Small intestine (tissue), 16 donors: ENCODE measurements at places on chromosomes 5 and 9.

GRCh38 chr9:133158695-133159094, 5.0 kb downstream of the GBGT1 start:
- no peak for DNase-seq

DNA sequence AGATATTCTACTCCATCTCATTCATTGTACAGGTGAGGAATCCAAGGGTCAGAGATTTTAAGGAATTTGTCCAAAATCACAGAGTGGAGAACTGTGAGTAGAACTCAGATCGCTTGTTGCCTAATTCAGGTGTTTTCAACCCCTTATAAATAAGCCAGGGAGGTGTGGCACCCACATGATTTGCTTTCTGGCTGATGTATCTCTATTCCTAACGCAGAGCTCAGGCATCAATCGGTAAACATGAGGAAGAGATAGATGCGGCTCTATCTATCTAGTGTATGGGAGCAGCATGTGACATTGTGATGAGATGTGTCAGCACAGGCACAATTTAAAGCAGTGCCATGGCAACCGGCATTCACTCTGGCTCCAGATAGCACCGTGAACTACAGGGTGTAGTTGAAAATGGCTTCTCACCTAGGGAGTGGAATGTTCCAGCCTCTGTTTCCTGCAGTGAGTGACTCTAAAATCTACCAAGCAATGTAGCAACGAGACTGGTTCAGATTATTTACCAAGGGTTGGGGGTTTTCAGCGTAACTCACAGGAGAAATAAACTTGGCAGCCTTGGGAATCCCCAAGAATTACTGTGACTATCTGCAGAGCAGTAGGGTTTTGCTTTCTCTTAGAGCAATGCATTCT, 53.4 kb upstream of the SUB1 start:
- no peak for DNase-seq

DNA sequence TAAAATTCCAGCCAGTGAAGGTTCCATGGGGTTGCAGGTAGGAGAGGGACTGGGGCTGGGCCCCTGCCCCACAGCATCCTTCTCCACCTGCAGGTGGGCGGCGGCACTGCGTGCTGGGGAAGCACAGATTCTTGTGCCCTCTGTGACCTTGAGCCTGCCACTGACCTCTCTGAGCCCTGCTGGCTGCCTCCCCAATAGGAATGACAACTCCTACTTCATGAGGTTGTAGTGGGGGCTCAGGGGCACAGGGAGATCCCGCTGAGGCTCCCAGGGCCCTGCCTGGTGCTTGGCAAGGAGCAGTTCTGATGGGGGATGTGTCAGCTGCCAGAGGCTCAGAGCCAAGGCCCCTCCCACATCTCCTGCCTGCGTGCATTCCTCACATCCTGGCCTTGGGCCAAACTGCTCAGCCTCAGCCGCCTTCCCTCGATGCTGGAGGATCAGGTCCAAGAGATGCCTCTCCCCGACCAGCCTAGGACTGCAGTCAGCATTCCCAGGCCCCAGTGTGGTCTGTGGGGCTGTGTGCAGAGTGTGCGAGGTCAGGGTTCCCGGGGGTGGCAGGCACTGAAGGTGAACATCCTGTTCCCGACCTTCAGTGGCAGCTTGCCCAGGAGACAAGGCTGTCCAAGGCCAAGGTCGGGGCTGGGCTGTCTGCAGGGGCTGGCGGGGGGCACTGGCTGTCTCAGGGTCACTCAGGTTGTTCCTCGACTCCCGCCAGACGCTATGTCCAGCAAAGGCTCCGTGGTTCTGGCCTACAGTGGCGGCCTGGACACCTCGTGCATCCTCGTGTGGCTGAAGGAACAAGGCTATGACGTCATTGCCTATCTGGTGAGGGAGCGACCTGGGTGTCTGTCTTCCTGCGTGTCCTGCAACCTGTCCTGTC, 7.0 kb downstream of the ASS1 start:
- DNase-seq, result peak; percentile 93

DNA sequence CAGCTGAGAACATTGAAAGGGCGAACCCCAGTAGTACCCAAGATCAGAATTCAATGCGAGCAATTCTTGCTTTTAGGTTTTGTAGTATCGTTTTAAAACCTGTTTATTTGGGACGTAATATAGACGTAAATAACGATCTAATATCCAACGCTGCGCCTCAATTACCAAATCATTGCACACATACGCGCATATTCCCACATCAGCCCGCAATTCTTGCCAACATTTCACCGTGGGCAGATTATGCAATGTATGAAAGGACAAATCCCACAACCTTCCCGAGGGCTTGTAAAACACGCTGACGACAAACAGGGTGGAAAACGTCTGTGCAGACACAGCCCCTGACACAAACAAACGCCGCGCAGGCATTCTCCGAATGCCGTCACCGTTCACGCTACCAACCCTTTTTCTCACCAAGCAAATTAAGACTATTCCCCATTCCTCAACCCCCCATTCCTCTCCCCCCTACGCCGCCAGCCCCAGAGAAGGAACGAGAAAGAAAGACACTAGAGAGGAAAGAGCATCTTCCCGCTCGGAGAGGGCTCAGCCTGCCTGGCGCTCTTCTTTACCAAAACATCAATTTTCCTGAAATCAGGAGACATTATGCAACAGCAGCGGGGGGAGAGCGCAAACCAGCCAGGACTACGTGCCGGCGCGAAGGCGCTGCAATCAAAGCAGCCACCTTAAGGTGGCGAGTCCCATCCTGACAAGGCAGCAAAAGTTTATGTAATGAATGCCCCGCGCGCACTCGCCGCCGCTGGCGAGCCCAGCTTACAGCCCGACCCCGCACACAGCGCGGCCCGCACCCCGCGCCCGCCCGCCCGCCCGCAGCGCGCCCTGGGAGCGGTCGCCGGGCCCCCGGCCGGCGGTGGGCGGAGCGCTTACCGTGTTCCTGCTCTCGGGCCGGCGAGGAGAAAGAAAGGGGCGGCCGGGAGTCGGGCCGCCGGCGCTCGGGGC, 597 bp downstream of the NFIL3 start:
- peak; percentile 60 for DNase-seq

DNA sequence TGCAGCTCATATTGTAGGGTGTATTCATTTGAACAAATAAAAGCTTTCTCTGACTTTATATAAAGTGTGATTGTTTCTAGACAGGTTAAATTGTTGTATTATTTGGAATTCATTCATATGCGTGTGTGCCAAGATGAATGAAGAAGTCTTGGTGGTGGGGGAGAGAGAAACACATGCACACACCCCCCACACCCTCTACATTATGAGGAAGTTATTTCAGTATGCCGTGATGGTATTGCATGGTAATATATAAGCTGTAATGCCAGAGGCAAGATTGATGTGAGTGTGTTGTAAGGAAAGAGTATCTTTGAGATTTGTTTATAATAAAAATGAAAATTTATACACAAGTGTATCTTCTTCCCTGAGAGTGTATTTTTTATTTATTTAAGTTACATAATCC, 71.0 kb downstream of the IPO11 start:
- DNase-seq, result no peak

DNA sequence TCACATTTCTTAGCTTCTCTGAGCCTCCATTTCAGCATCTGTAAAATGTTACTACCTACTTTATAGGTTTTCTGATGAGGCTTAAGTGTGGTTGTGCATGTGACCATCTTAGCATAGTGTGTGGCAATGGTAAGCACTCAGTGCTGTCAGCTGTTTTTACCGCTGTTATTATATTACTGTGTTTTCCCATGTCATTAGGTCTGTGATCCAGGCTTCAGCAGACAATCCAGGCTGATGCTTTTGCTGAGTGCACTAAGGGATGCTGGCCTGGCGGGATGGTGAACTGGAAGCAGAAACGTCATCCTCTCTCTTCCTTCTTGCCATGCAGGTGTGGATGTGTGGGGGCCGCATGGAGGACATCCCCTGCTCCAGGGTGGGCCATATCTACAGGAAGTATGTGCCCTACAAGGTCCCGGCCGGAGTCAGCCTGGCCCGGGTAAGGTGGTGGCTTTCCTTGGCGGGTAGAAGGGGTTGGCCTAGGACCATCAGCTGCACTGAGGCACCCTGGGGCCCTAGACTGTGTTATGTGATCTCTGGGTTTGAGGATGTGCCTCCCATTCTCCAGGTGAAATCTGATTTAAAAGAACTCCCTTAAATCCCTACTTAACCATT, 41.9 kb upstream of the SAP30L start:
- DNase-seq, result no peak

DNA sequence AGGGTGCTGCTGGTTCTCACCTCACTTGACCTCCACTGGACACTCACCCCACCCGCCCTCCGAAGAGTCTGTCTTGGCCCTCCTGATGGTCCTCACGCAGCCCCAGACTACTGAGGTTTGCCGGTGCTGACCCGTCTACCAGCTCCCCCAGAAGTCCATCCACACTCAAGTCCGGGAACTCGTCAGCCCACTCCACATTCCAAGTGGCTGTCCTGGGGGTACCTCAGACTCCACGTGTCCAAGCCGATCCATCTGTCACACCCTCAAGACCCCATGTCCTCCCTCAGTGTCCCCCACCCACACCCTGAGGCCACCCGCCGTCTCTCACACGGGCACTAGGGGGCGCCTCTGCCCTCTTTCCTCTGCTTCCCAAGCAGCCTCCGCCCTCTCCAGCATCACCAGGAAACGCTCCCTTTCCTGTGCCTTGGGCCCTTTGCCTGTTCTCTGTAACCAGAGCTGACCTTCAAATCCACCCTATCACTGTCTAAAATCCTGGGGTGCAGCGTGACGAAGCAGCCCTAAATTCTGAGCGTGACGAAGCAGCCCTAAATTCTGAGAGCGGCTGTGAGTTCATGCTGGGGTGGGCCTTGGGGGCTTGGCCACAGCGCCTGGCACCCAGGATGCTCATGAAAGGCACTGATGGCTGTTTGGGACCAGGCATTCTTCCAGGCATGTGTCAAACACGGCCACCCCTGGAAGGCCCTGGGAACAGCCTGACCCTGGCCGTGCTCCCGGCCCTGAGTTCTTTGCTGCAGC, 95.7 kb downstream of the KCNT1 start:
- DNase-seq, result peak; percentile 13

- no peak for DNase-seq
Measured at GRCh38 chr9:127446713-127447415, 4.3 kb downstream of the RPL12 start.

DNA sequence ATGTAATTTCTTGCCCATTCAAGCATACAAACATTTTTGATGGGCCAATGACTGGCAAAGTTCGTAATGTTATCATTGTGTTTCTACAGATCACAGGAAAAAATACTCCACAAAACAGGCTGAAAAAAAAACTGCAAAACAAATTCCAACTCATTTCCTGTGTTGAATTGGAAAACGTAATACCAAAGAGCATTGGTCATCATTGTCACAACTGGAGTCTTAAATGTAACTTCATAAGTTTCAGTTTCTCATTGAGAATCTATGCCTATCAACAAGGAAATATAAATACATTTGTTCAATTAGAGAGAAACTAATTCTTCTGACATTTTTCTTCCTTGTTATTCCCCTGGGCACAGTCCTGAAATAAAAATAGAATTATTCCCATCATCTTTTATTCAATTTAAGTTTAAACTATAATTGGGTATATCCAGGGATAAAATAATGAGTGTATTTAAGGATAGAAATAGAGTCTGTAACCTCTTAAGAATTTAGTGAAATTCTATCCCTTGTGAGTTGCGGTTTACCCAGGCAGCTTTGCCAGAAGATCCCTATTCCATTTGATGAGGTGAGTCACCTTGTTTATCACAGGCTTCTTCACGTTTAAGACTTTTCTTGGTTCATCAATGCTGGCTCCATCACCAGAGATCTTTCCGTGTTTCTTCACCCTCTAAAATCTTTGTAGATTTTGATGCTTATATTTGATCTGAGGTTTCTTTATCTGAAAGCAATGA, 112.7 kb upstream of the ITGA1 start:
- DNase-seq, result no peak

DNA sequence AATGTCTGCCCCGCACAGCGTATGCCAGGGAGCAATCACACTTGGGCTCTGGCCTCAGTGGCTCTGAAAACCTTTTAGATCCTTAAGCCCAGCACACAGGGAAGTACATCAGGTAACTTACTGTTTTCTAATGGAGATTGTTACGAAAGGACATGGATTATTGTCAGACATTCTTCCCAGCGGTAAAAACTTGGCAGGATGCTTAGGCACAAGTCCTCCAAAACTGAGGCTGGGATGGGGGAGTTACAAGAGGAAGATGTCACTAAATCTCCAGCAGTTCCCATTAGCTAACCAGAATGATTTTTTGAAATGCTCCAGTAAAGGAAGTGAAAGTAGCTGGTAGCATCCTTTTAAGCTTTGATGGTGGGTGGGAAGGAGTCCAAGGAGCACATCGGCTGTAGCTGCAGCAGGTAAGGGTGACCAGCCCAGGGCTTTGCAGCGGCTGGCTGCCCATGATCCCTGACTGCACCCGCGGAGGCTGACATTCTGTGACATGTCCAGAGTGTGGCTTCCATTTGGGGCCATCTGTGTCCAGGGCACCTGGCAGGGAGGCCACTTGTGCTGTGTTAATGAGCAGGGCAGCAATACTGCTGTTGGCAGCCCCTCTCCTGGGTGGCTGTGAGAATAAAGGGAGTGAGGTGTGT, 165.8 kb downstream of the GADD45G start:
- peak; percentile 25 for DNase-seq

- DNase-seq, result peak; percentile 2
Measured at GRCh38 chr9:26656003-26656870, 236.4 kb downstream of the CAAP1 start.

DNA sequence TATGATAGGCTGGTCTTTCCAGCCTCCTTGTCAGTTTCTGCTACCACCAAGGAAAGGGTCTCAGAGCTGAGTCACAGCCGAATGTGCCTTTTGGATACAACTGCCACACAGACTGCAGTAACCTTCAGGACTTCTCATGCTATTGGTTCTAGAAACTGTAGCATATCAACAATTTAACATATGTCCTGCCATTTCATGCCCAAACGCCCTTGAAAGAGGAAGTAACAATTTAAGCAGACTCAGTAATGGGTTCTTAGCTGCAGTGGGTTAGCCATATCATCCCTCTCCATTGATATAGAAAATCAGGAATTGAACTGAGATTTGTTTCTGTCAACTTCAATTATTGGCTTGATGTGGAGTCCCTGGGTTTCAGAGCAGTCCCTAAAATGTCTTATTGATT, 4.1 kb upstream of the CLK4 start:
- no peak for DNase-seq

DNA sequence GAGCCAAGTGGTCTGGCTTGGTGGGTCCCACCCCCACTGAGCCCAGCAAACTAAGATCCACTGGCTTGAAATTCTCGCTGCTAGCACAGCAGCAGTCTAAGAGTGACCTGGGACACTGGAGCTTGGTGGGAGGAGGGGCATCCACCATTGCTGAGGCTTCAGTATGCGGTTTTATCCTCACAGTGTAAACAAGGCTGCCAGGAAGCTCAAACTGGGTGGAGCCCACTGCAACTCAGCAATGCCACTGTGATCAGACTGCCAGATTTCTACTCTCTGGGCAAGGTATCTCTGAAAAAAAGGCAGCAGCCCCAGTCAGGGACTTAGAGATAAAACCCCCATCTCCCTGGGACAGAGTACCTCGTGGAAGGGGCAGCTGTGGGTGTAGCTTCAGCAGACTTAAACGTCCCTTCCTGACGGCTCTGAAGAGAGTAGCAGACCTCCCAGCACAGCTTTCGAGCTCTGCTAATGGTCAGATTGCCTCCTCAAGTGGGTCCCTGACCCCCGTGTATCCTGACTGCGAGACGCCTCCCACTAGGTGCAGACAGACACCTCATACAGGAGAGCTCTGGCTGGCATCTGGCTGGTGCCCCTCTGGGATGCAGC, 18.2 kb upstream of the STK32A start:
- DNase-seq, result no peak
